ENCODE measurements at places on chromosomes 16 and 17.

GRCh38 chr17:66695098-66695497 is 139.8 kb upstream of the CACNG5 start:
- DNase-seq, result no peak

DNA sequence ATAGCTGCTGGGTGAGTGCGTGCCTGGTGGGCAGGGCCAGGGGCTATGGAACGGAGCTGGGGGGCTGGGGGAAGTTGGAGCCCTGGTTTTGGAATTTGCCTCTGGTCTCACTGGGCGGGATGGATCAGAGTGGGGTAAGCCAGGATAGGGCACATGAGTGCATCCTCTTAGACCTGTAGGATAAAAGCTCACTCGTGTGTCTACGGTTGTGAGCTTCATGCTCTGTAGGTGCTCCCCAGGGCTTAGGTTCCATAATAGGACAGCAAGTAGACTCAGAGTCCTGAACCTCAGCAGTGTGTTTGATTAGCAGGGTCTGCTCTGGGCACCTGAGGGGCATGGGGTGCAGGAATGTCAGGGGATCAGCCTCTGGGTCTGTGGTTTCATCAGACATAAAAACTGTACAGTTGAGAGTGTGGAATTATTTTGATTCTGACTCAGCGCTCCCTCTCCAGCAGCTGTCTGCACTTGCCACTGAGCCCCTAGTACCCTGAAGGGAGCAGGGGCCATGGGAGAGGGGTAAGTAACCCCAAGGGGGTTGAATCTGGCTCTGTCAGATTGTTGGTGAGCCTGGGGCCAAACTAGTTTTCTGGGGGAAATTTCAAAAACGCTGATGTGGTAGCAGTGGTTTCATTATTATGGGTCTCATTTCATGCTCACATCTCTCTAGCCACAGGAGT is 84.2 kb upstream of the LGALS9 start:
- DNase-seq, result no peak

DNA sequence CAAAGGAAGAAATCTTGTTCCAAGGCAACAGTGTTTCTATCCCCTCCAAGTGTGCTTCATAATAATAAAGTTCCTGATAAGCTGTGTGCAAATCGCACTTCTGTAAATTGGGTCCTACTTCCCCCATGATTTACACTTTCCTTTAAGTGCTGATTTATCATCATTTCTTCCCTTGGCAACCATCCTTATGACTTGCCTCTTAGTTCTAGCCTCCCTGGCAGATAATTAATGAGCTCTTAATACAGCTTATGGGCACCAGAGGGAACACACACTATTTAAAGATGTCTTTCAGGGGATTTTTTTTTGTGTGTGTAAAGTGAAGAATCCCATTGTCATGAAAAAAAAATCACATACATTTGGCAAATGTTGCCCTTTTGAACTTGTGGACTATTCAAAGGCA is 101.6 kb upstream of the MPHOSPH6 start:
- DNase-seq, result no peak

- no peak for DNase-seq
Observed at GRCh38 chr17:34140006-34140405, 115.1 kb upstream of the CCL2 start.

DNA sequence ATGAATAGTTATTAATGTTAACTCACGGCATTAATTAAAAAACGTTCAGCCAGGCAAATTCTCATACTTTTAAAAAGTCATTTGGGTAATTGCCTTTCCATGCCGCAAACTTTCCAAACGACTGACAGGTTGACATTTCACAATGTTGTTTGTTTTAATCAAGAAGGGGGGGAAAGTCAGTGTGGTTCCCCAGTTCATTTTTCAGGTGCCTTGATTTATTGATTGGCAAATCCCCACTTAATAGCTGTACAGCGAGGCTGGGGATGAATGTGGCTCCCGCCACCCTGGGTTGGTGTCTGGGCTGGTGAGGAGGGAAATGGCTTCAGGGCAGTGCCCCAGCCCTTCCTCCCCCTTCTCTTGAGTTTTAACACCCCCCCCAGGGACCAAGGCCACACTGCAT is 318.0 kb downstream of the SOX9 start:
- no peak for DNase-seq

DNA sequence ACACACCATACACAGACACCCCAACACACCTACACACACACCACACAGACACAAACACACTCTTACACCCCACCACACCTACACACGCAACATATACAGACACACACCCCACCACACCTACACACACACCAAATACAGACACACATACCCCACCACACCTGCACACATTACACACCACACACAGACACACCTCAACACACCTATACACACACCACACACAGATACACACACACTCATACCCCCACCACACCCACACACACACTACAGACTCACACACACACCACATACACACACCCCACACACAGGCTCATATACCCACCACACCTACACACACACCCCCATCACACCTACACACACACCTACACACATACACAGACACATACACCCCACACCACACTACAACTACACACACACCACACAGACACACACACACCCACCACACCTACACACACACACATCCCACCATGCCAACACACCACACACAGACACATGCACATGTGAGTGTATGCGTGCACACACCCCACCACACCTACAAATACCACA is 31.4 kb downstream of the GPT2 start:
- no peak for DNase-seq

GRCh38 chr16:11254913-11255736 is 879 bp downstream of the SOCS1 start:
- DNase-seq, result no peak
